ENCODE measurements at places on chromosomes 2 and 18.

DNA sequence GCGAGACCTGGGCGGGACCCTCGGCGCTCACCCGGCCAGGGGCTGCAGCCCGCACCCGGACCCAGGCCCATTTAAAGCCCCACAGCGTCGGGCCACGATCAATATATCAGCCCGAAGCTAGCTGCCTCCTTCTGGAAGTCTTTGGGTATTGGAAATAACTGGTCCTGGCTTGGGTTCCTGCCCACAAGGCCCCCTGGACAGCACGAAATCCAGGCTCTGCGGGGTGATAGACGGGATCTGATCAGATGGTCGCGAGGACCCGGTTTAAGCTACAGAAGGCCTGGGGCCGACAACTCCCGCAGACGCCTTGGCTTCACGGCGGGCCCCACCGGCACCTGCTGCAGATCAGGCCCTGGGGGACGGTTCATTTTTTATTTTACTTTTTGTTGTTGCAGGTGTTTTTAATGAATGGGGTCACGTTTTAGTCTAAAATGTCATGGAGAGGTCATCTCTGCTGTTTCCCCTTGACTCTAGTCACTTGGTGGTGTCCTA, 362 bp upstream of the PSTPIP2 start:
- no peak for DNase-seq

GRCh38 chr2:224937887-224938286, 104.4 kb downstream of the DOCK10 start:
- DNase-seq = no peak

- DNase-seq = no peak
Measured at GRCh38 chr2:47617028-47617427, 165.9 kb upstream of the MSH6 start.

GRCh38 chr2:240309214-240309613, 126.2 kb upstream of the GPC1 start:
- DNase-seq = no peak

- DNase-seq = no peak
Measured at GRCh38 chr2:168770796-168771195, 31.6 kb upstream of the NOSTRIN start.

DNA sequence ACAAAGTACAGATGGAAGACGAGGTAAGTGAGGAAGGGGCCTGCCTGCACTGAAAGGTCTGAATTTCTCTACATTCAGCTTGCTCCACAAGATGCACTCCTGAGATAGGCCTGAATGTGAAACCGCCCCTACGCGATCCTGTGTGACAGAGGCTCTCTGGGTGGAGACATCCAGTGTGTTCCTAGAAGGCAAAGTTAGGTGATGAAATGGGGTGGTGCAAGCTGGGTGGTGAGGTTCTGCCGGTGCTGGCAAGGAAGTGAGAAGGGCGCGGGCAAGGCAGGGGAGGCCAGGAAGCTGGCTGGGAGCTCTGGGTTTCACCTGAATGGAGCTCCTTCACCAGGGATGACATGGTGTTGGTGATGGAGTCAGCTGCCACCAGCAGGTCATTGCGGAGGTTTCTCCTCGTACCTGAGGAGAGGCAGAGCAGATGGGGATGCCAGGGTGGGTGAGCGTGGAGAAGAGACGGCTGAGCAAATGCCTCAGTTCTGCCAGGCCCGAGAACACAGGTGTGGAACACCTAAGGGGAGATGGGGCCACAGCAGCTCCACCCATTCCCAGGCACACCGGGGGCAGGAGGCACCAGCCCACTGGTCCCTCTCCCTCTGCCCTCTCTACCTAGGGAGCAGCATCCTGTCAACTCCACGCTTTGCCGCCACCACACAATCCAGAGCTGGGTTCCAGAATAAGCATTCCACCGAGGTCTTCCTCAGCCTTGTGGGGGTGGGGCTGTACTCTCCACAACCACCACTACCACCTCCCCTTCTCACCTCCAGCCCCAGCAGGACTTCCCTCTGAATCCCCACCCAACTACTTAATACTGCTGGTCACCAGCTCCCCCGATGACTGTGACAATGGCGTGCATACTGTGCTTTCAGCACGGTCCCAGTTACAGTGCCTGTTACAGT, 45.5 kb upstream of the DNMT3A start:
- no peak for DNase-seq

- no peak for DNase-seq
Measured at GRCh38 chr2:222707102-222707688, 35.7 kb downstream of the MOGAT1 start.

- no peak for DNase-seq
Measured at GRCh38 chr2:188430705-188431104, 139.0 kb downstream of the GULP1 start.

Measured in inflammatory macrophage treated with lipopolysaccharide for 1 hour (primary cell).